ENCODE measurements at places on chromosomes 4 and X.

DNA sequence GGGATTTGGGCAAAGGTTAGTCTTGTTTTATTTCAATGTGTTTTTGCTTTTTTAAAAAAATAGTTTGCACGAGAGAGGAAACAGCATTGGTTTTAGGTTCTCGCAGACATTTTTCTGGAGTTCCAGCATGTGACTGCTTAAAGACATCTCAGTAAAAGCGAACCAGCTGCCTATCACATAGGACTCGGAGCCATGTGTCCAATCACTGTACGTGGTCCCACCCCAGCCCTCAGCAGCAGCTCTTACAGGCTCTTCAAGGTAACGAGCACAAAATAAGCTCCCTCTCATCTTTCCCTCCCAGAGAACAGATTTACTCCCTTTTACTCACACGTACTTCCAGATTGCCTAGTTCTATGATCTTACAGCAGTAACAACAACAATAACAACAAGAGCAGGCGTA lies 68.7 kb downstream of the MCF2 start:
- DNase-seq: no peak

GRCh38 chrX:24479924-24480323 lies 14.8 kb downstream of the PDK3 start:
- no peak for DNase-seq

DNA sequence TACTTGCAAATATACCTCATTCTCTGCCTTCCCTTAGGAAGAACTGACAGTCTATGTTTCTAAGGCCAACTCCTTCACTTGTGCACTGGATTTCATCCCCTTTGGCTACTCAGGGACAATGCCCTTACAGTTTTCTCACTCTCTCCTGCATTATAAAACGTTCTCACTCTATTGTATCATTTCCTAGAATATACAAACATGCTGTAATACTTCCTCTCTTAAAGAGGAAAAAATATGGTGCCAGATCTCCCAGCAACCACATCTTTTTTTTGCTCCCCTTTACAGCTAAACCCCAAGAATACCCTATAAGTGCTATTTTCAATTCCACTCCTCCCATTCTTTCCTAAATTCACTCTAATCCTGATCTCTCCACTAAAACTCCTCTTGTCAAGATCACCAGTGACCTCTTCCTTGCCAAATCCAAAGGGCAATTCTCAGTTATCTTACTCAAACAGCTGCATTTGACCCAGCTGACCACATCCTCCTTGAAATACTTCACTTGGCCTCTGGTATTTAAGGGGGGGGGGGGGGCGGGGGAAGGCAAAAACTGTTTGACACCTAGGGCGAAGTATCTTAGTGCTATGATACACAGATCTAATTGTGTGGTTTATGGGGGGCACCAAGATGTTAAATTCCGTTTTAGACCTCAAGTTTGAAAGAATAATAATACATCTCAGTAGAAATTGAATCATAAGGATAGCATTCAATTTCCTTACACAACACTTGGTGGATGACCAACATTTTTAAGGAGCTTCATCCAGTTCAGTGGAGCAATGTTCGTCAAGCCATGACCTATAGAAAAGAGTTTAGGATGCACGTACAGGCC lies 1.6 kb downstream of the RCHY1 start:
- DNase-seq: no peak

- DNase-seq: peak; percentile 47
Observed at GRCh38 chr4:186037692-186038658, 31.0 kb upstream of the TLR3 start.

- DNase-seq: no peak
Observed at GRCh38 chr4:150078041-150078578, at the start of gene DCLK2. Gene DCLK2 (plus strand): TSS chr4:150078445. CDS start chr4:150079028, 583 bp downstream.

DNA sequence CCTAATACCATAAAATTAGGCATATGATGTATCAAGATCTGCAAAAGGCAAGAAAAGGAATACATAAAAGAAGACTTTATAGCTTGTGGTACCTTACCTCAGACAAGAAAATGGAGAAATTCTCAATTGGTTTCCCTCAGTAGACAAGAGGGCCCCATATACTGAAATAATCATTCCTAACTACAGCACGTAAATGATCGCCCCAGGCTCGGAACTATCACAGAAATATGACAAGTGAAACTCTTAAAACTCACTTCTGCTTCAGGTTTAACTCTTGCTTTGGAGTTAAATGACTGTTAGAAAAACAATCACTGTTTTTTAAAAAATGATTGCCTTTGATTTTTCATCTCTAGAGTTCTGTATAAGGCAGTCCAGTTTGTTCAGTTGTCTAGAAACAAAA lies 38.6 kb upstream of the NAP1L5 start:
- DNase-seq: no peak

DNA sequence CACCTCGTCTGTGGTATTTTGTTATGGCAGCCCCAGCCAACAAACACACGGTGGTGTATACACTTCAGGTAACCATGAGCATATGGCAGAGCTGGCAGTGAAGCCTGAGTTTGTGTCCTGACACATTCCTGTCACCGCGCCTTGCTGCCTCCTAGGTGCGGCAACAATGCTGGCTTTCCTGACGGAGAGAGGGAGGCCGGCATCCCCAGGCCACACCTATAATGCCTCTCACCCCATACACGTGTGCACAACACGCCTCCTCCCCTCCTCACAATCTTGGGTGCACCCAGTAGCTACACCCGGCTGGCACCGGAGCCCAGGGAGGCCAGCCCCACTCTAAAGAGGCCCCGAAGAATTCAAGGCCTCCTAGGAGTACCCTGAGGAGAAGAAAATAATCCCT lies 158.5 kb downstream of the NSUN7 start:
- no peak for DNase-seq

DNA sequence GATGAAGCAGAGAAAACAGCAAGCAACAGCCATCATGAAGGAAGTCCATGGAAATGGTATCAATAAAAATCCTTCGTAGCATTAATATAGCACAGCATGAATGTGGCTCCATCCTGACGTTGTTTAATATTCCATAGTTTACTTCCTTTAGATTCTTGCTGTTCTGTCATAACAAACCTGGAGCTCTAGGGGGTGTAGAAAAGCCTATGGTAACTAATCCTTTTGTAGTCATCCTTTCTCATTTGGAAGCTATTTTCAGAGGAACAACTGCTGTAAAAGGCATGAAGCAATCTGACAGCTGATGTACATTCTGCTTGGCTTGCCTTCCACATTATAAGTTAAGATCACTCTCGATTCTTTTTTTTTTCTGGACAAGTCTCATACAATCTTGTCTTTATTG lies 914 bp downstream of the MYOZ2 start:
- DNase-seq: no peak

GRCh38 chrX:48520455-48520854 lies 1.2 kb upstream of the EBP start:
- no peak for DNase-seq

GRCh38 chrX:49198540-49199314 lies 1.3 kb downstream of the SYP start:
- no peak for DNase-seq

- no peak for DNase-seq
Observed at GRCh38 chrX:16997313-16997712, 50.9 kb downstream of the REPS2 start.

- DNase-seq: no peak
Observed at GRCh38 chr4:184398741-184399511, 75.4 kb downstream of the IRF2 start.

GRCh38 chr4:128663325-128663724 lies 146.2 kb upstream of the JADE1 start:
- no peak for DNase-seq

DNA sequence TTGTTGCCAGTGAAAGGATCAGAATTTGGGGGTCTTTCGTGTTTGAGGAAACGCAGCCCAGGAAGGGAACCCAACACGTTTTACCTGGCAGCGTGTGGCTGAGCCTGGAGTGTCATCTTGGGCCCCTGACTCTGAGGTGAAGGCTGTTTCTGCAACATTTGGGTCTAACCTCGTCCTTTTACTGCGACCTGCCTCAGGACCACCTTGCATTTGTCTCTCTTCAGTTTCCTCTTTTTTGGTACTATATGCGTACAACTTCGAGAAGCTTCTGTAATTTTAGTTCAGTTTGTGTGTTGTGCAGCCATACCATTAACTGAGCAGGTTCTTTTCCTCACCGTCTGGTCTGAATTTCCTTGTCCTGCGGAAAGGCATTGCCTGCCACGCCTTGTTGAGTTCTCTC lies 61.5 kb downstream of the TMEM131L start:
- DNase-seq: no peak

GRCh38 chrX:44931441-44931973 lies 58.5 kb downstream of the KDM6A start:
- no peak for DNase-seq

- no peak for DNase-seq
Observed at GRCh38 chr4:25847329-25847728, 15.5 kb downstream of the SEL1L3 start.

- DNase-seq: no peak
Observed at GRCh38 chr4:174318829-174319764, 35.4 kb downstream of the CEP44 start.

DNA sequence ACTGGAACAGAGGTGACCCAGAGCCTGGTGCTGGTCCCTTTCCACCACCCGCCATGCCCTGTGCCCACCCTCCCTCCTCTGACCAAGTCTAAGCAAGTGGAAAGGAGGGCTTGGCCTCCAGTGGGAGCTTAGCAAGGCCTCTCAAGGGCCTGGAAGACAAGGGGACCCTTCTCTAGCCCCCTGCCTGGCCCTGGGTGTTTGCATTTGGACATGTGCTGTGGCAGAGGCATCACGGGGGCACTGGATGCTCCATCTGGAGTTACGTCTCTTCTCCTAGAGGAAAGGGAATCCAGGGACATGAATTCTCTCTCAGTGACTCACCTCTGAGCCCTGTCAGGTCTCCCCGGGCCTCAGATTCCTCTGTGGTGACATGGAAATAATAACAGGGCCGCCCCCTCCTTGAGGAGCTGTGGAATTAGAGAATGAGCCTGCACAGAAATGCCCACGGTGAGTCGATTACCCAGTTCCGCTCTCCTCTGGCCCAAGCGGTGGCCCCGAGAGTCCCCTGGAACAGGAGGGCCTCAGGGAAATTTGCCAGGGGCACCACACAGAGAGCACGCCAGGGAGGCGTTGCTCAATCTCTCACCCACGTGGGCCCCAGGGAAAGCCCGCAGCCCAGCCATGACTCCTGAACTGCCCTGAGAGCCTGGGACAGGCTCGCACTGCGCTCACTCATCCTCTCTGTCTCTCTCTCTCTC lies 189.6 kb downstream of the BCOR start:
- DNase-seq: peak; percentile 75

- no peak for DNase-seq
Observed at GRCh38 chr4:43391069-43391468, 498.6 kb downstream of the GRXCR1 start.

DNA sequence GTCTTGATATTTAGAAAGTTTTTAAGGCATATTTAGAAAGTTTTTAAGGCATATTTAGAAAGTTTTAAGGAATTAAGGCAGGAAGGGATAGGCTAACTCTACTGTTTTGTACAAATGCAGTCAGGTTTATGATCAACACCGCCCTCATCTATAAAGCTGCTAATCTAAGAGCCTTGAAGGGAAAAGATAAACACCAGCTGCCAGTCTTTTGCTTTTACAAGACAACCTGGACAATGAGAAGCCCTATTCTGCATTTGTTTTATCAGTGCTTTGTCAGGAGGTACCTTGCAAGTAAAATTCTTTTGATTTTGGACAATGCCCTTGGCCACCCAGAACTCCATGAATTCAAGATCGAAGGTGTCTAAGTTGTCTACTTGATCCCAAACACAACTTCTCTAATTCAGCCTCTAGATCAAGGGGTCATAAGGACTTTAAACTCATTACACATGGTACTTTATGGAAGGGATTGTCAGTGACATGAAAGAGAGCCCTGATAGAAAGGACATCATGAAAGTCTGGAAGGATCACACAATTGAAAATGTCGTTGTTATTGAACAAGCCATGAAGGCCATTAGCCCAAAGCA lies 39.8 kb downstream of the IL15 start:
- no peak for DNase-seq

GRCh38 chrX:130155564-130155963 lies 10.1 kb downstream of the AIFM1 start:
- DNase-seq: no peak

- DNase-seq: no peak
Observed at GRCh38 chrX:154548028-154548316, 552 bp downstream of the IKBKG start.

DNA sequence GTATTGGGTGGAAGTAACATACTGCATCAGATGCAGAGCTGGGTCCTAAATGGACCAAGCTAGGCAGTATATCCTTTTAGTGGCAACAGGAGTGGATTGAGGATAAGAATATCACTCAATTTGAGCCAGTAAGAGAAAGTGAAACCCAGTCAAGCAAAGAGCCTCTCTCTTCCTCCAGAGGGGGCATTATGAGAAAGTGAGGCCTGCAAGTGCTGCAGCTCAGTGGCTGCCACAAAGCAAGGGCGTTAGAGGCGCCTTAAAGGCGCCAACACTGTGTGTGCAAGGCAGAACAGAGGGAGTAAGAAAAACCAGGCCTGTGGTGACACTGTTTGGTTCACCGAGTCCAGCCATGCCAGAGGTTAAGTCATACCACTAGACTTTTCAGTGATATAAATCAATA lies 17.5 kb downstream of the STX18 start:
- no peak for DNase-seq

GRCh38 chrX:112812741-112813140 lies 27.9 kb downstream of the AMOT start:
- DNase-seq: no peak

DNA sequence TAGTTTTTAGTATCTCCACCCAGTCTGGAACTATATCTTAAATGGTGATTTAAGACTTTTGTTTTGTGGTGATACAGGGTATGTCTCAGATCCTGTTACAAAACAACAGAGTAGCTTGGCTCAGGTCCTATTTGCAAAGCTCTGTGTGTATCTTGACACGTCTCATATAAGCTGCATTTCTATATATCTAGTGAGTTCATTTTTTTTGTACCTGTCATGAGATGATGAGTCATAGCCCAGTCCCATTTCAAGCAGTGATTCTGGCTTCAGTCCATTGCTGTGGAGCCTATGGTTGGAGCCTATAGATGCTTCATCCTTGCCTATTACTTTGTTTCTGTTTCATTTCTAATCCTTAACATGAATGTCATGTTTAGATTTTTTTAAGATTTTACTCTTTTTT lies 23.0 kb downstream of the GRXCR1 start:
- no peak for DNase-seq

DNA sequence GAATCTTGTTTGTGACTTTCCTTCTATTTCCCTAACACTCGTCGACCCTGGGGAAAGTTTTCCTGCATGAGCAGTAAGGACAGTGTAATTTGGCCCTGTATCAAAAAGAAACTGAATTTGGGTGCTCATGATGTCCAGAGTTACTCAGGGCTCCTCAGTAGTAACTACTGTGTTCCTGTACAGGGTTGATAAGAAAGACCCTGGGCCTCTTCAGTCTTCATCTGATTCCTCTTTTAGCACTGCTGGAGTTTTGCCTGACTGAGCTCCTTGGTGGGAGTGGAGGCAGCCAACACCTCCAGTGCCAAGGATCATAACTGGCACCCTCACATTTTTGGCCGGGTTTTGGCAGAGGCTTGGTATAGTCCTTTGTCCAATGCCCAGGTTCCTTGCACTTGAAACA lies 7.1 kb upstream of the AREG start:
- DNase-seq: no peak

GRCh38 chrX:23883737-23884354 lies 23.9 kb downstream of the APOO start:
- peak; percentile 71 for DNase-seq

Measured in 8988T (cell line).